ENCODE measurements at places on chromosomes 1 and 21.

DNA sequence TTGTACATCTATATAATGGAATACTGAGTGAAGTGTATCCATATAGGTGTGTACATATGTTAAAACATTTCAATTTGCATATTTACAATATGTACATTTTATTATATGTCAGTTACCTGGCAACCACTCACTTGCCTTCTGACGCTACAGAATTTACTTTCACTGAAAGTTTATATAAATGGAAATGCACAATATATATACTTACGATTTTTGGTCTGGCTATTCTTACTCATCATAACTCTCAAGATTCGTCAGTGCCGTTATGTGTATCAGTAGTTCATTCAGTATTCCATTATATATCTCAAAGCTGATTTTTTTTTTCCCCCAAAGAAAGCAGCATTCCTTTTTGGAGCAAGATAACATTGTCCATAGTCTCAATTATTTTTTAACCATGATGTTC is 138.2 kb downstream of the PCBP3 start:
- DNase-seq = no peak

DNA sequence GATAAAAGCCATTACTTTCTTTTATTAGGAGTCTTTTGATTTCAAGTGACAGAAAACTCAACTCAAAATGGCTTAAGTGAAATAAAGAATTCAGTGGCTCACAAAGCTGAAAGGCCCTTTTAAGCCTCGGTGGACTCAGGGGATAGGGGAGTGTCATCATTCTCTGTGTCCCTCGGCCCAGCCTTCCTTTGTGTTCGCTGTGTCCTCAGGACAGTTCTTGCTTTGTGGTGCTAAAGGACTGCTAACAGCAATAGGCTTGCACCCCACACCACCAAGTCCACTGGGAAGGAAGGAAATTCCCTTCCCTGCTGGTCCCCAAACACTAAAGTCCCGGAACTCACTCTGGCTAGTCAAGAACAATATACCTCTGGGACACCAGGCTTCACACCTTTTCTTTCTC is 129.2 kb downstream of the NTPCR start:
- no peak for DNase-seq

- DNase-seq = no peak
Measured at GRCh38 chr1:85275701-85276214, 674 bp downstream of the BCL10 start.

GRCh38 chr21:29909571-29909970 is 30.2 kb downstream of the GRIK1 start:
- DNase-seq = no peak

DNA sequence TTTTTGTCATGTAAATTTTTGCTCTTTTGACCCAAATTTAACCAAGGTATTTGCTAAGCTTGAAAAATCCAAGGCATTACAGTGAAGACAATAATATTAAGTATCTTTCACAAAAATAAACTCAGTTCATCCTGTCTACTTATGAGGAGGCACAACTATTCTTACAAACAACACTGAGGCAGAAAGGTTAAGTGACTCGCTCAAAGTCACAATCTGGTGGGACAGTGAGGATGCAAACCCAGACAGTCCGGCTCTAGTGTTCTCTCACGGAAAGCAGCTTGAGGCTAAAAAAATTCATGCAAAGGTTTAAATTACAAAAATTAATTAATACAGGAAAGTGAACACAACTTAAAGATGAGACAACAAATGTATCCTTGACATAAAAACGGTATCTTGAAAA is 125.3 kb downstream of the SIPA1L2 start:
- DNase-seq = no peak

DNA sequence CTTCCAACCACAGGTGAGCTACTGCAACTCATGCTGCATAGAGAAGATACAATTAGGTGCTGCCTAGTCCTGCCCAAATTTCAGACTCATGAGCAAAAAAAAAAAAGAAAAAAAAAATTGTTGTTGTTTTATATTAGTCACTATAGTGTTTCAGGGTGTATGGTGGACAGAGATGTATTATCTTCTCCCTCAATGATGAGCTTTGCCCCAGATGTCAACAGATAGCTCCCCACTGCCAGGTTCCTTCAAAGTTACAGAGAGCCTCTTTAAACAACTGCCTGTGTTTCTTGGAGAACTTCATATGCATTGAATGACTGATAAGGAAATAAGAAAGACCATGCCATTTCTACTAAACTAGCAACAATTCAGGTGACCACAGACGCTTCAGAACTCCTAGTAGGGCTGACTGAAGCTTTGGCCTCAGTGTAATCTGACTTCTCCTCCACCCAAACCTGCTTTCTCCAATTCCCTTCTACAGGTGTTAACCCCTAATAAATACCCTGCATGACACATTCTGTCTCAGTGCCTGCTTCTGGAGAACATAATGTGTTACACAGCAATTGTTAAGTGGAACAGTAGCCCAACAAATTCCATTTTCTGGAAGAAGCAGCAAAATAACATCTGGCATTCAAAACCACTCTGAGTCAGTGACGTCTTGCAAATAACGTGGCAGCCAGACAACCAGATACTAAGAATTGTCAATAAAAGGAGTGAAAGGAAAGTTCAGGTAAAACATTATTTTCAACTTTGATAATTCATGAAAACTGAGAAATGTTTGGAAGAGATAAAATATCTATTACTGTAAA is 147.7 kb downstream of the CDC42BPA start:
- DNase-seq = no peak

GRCh38 chr1:46547481-46548383 is 3.7 kb downstream of the KNCN start:
- no peak for DNase-seq

Measured in GM12878 (cell line).